Fibroblast of skin of left quadriceps (primary cell): ENCODE measurements at places on chromosomes 12 and 14.

DNA sequence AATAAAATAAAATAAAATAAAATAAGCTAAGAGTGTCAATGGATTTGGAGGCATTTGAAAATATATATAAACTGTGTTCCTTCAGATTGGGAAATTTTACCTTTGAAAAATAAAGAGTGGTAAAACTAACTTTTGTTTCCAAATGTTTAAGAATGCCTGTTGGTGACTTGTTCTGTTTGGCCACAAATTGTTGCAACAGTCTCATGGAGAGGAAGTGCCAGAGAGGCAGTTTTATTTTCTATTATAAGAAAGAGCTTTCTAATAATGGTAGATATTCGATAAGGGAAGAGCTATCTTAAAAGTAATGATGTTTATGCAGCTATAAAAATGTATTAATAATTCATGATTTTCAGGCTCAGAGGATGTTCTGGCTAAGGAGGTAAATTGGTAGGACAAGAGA, 68.8 kb upstream of the MDGA2 start:
- no peak for DNase-seq

DNA sequence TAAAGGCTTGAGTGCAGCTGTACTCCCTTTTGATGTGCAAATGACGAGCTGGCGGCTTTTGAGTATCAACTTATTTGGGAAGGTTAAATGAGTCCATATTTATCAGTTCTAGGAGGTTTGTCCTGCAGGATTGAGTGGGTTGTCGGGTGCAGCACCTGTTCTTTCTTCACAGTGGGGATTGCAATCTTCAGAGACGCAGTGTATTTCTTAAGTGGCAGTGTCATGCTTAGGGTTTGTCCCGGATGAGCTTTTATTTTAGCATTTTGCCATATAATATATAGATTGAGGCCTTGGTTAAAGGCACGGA, 1.2 kb downstream of the FUT8 start:
- no peak for DNase-seq

DNA sequence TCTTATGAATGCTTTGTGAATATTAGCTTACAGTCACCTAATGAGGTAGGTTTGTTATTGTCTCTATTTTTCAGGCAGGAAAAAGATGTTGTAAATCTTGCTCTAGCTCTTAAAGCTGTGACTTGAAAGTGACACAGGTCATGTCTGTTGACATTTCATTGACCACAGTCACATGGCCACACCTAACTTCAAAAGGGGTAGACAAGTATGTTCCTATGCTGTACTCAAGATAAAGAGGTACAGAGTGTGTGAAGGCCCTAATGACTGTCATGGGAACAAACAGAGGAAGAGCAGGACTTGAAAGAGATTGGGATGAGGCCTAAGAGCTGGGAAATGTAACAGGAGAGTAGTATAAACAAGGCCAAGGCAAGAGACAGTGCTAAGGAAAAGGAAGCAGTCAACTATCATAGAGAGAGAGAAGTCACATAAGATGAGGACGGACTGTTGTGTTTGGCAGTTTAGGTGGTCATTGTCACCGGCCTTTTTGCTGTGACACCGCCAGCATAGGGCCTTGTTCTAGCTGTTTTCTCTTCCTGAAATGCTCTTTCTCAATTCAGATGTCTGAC, 181.0 kb downstream of the CFAP54 start:
- no peak for DNase-seq

- DNase-seq = no peak
Measured at GRCh38 chr12:81520064-81520945, 238.8 kb downstream of the PPFIA2 start.

- no peak for DNase-seq
Measured at GRCh38 chr12:88273450-88273849, 131.3 kb downstream of the TMTC3 start.

GRCh38 chr14:94008234-94008633, 11.1 kb downstream of the CCDC197 start:
- no peak for DNase-seq

GRCh38 chr14:70810621-70811020, 1.3 kb upstream of the MAP3K9 start:
- no peak for DNase-seq

DNA sequence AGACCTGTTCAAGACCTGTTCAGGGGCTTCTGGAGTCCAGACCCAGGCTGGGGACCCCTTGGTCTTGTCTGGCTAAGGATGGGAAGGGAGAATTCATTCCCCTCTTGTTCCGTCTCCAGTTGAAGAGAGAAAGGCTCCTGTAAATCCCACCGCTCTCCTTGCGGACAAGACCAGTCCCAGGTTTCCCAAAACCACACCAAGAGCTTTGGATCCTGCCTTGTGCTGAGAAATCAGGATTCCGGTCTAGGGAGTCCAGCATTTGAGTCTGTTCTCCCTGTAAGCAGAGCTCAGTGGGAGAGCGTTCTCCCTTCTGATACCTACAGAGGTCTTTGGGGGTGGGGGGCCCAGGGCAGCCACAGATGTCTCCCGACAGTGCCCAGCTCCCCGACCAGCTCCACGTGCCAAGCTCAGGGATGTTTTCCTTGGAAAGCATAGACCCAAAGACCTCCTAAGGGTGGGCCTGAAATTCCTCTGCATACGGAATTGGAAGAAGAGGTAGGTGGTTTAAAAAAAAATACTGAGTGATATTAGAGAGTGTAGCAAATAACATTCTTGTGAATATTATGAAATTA, 1.9 kb downstream of the HOXC13 start:
- no peak for DNase-seq

DNA sequence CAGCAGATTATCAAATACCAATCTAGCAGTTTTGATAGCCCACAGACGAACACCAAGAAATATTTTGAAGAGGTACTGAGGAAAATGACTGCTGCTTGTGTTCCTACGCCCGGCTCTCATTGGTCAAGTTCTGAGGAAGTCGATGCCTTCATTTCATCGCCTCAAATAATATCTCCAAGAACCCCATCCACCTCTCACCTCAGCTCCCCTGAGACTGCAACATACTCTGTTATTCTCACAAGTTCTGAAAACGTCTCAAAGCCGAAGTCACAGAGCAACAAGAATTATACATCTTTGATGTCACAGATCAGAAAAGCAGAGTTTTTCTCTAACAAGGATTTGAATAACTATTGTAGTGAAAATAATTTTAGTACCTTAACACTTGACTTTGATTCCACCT, 55.5 kb upstream of the BCAT1 start:
- no peak for DNase-seq
